Cardiac muscle cell (in vitro differentiated cells and primary cell): ENCODE measurements at places on chromosomes 7 and 10. TPM values are rescaled to one million over a fixed set of nuclear protein-coding genes. Genes with fewer than 3 reads are reported as not detected.
A peak's percentile ranks its signal among the peaks of the same experiment; 100 is the strongest.

Gene PTPRN2
- total RNA-seq = 0.25 TPM in 1 of 2 replicates, not detected in the other

Gene CD36
- 1.1 TPM in 2 replicates for total RNA-seq

Gene LRRN3
- total RNA-seq = 43.7 and 45.8 TPM in 2 replicates

Gene CDHR1
- total RNA-seq = 0.12 and 0.18 TPM in 2 replicates

Gene LIPN
- not detected in 2 replicates for total RNA-seq

Gene LRRC17
- 5.7 and 9.7 TPM in 2 replicates for total RNA-seq

DNA sequence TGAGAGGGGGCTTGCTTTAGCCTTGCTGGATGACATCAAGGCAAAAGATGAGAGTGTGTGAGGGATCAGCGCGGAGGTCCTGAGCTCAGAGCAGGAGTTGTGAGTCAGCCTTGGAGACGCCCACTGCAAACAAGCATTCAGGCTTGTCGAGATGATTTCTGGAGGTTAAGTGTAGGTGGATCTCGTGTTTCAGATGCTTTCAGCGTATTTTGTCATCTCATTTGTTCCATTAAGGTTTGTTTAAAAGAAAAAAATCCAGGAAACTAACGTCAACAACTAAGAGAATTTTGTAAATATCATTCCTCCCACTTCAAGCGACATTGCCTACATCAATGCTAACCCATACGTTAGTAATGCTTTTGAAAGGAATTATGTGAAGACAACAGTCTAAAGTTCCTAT lies 715.4 kb upstream of the NRP1 start:
- no peak overlapping the region for H3K27ac ChIP-seq
- H3K4me3 ChIP-seq = no peak overlapping the region
- H3K36me3 ChIP-seq = no peaks in the 10 kb centered on the region
- DNase-seq = no peak
- H3K4me1 ChIP-seq = no peaks in the 10 kb centered on the region
- no peaks in the 10 kb centered on the region for H3K27me3 ChIP-seq

DNA sequence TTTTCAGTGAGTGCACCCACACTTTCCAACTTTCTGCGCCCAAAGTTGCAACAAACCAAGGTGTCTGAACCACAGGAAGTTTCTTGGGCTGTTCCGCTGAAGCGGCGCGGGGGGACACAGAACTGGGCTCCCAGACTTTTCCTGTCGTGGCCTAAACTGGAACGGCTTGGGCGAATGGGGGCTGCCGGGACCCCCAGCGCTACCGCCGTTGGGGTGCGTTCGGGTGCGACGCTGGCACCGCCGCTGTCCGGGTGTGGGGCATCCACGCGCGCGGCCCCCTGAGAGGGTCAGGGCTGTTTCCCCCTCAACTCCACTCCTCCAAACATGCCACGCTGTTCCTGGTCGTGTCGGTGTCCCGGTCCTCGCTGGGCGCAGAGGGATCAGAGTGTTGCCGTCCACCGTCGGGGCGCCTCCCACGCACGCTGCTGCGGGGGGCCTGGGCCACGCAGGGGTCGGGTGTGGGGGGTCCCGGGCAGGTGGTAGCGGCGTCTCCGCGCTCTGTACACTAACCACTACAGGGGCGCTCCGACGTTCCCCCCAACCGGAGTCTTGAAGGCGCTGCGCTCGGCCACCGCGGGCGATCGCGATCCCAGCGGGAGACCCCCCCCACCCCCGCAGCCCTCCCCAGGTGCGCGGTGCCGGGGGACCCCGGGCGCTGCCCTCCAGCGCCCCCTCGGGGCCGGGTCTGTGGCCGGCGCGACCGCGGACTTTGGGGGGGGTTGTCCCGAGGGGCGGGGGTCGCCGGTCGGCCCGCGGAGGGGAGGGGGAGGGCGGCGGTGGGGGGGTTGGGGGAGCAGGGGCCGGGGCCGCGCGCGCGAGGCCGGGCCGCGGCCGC lies 2.2 kb upstream of the CUX1 start:
- DNase-seq = peak; percentile 46
- no peak overlapping the region for H3K27ac ChIP-seq
- H3K36me3 ChIP-seq = no peaks in the 10 kb centered on the region

- no peaks in the 10 kb centered on the region for H3K36me3 ChIP-seq
- H3K4me3 ChIP-seq = no peak overlapping the region
- H3K4me1 ChIP-seq = no peaks in the 10 kb centered on the region
- DNase-seq = no peak
- H3K27ac ChIP-seq = no peak overlapping the region
Measured at GRCh38 chr7:50651271-50651989, 86.2 kb upstream of the DDC start.

GRCh38 chr10:70440296-70441160 lies 953 bp downstream of the NODAL start:
- peaks cover 4% of the 10 kb centered on the region for H3K4me1 ChIP-seq
- no peaks in the 10 kb centered on the region for H3K36me3 ChIP-seq
- peak overlapping the region; percentile 15 for H3K4me3 ChIP-seq
- H3K27me3 ChIP-seq = peaks cover 66% of the 10 kb centered on the region
- H3K27ac ChIP-seq = no peak overlapping the region
- no peak for DNase-seq

DNA sequence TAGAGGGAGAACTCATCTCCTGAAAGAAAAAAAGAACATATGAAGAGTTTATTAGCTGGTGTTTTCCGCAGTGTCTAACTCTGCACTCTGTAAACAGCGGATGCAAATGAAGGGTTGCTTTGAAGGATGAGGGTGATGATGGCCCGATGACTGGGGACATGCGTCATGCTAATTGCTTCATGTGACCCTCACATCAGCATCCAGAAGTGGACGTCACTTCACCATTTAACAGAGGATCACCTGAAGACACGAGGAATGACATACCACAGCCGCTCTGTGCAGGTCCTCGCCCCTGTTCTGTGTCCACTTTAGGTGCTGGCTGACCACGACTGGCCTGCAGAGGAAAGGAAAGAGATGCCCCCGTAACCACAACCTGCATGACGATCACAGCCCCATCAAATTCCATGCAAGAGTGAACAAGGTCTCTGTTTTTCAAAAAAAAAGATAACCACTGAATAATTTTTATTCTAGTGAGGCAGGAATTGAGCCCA lies 82.9 kb downstream of the KLF6 start:
- H3K4me3 ChIP-seq = no peak overlapping the region
- no peak for DNase-seq
- peaks cover 22% of the 10 kb centered on the region for H3K4me1 ChIP-seq
- no peaks in the 10 kb centered on the region for H3K27me3 ChIP-seq
- H3K27ac ChIP-seq = no peak overlapping the region

DNA sequence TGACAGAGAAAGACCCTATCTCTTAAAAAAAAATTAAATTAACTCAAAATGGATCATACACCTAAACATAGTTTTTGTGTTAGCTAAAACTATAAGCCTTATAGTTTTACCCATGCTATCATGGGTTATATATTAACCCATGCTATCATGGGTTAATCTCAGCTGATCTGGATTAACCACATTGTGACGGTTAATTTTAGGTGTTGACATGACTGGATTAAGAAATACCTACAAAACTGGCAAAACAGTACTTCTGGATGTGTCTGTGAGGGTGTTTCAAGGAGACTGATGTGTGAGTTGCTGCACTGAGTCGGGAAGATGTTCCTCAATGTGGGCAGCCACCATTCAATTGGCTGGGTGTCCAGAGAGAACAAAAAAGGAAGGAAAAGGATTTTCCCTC lies 44.3 kb upstream of the FXYD4 start:
- H3K36me3 ChIP-seq = no peaks in the 10 kb centered on the region
- no peak for DNase-seq
- H3K4me1 ChIP-seq = peaks cover 4% of the 10 kb centered on the region
- H3K4me3 ChIP-seq = no peak overlapping the region

- peaks cover 13% of the 10 kb centered on the region for H3K4me1 ChIP-seq
- peak overlapping the region; percentile 69 for H3K27ac ChIP-seq
- no peak overlapping the region for H3K4me3 ChIP-seq
- H3K36me3 ChIP-seq = peaks cover 51% of the 10 kb centered on the region
- no peaks in the 10 kb centered on the region for H3K27me3 ChIP-seq
Measured at GRCh38 chr7:6158424-6159096, 113.9 kb downstream of the CYTH3 start.

DNA sequence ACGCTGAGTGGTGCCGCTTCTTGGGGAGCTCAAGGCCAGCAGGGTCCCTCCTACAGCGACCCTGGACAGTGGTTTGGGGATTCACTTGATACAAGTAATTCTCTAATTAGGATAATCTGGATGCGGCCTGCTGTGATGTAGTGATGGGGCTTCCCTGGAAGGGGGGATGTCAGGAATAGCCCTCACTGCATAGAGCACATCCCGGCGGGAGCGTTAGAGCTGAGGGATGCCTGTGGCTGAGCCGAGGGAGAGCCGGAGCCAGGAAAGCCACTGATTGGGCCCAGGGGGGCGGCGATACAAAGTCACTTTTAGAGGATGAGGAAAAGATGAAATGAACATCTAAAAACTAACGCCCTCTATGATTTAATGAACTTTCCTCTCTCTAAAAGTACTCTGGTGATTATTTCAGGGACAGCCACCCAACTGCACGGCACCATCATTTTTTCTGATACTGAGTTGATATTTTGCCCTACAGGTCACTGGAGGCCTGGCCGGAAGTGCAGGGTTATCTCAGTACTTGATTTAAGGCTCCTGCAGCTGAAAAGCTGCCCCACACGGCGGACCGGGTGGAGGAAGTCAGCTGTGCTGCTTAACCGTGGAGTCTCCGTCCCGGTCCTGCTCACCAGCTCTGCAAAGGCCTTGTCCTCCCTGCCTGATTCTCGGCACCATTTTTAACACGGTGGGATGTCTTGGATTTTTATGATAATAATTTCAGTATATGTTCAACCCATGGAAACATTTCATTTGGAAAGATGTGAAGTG lies 518.8 kb downstream of the DNAJB6 start:
- no peaks in the 10 kb centered on the region for H3K4me1 ChIP-seq
- DNase-seq = no peak
- H3K36me3 ChIP-seq = no peaks in the 10 kb centered on the region
- H3K27me3 ChIP-seq = no peaks in the 10 kb centered on the region
